ENCODE measurements at places on chromosomes 7 and 10. TPM values are rescaled to one million over a fixed set of nuclear protein-coding genes. Genes with fewer than 3 reads are reported as not detected.

Gene EBLN1
- not detected for total RNA-seq

Gene OR9A4
- not detected for total RNA-seq

Gene EPO
- total RNA-seq: not detected

Gene TMEM176A
- total RNA-seq: 13.6 TPM
